IPS DF 6.9 (cell line): ENCODE measurements at places on chromosomes 3 and 15.

DNA sequence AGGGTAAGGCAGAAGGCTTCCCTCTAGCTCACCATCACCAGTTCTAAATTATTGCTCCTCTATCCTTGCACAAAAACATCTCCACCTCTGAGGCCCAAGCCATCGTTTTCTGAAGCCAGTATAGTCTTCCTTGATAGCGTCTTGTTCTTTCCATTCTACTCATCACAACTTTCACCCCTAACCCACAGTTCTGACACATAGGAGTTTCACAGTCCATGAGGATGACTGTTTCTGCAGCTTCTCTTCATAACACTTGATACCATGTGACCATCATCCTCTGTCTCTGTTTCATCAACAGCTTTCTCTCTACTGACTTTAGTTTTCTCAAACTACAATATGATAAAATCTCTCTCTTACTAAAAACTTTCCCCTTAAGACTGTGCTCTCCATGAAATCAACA lies 1166.5 kb downstream of the ROBO1 start:
- no peaks in the 10 kb centered on the region for H3K36me3 ChIP-seq
- H3K27ac ChIP-seq, result no peak overlapping the region
- no peaks in the 10 kb centered on the region; the same call in 1 of the 2 replicates for H3K4me1 ChIP-seq
- no peak for DNase-seq
- H3K27me3 ChIP-seq, result no peaks in the 10 kb centered on the region
- H3K4me3 ChIP-seq, result no peak overlapping the region

- no peaks in the 10 kb centered on the region for H3K27me3 ChIP-seq
- no peak for DNase-seq
- H3K4me3 ChIP-seq, result no peak overlapping the region
- H3K27ac ChIP-seq, result no peak overlapping the region
- H3K4me1 ChIP-seq, result no peaks in the 10 kb centered on the region
These were observed 21.5 kb downstream of the ALCAM start for GRCh38 chr3:105388176-105388575.

GRCh38 chr15:38545179-38545578 lies 19.4 kb downstream of the RASGRP1 start:
- DNase-seq, result no peak
- H3K4me1 ChIP-seq, result no peaks in the 10 kb centered on the region
- no peak overlapping the region for H3K27ac ChIP-seq
- H3K27me3 ChIP-seq, result no peaks in the 10 kb centered on the region

- no peaks in the 10 kb centered on the region for H3K27me3 ChIP-seq
- H3K36me3 ChIP-seq, result no peaks in the 10 kb centered on the region
- no peak overlapping the region for H3K4me3 ChIP-seq
- no peaks in the 10 kb centered on the region for H3K4me1 ChIP-seq
These were observed 263.2 kb downstream of the CNTN3 start for GRCh38 chr3:74351213-74351612.

DNA sequence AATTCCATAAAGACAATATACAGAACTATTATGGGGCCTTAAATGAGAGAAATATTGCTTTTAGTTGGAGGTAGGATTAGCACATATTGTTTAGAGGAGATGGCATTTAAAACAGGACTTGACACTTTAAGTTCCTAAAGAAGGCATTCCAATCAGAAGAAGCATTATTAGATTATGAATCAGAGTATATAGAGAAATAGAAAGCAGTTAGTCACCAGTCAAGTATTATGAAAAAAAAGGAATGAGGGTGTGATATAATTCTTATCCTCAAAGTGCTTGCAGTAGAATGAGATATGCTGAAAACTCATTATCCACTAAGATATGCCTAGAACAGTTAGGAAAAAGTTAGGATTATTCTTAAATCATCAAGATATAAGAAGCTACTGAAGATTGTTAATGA lies 456.2 kb downstream of the ZNF385D start:
- H3K4me3 ChIP-seq, result no peak overlapping the region
- no peaks in the 10 kb centered on the region for H3K4me1 ChIP-seq
- H3K27ac ChIP-seq, result no peak overlapping the region
- H3K36me3 ChIP-seq, result no peaks in the 10 kb centered on the region

DNA sequence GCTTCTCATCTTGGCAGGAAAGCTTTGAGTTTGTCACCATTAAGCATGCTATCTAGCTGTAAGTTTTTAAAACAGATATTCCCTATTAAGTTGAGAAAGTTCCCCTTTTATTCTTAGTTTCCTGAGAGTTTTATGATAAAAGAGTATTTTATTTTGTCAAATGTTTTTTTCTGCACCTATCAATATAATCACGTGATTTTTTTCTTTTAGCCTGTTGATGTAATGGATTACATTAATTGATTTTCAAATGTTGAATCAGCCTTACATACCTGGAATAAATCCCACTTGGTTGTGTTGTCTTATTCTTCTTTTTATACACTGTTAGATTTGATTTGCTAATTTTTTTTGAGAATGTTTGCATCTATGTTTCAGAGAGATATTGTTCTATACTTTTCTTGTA lies 179.5 kb downstream of the ZNF621 start:
- no peak overlapping the region for H3K4me3 ChIP-seq
- H3K27ac ChIP-seq, result no peak overlapping the region
- H3K27me3 ChIP-seq, result no peaks in the 10 kb centered on the region
- no peak for DNase-seq
- H3K36me3 ChIP-seq, result no peaks in the 10 kb centered on the region

GRCh38 chr3:62277986-62278385 lies 95.4 kb downstream of the FEZF2 start:
- no peaks in the 10 kb centered on the region for H3K27me3 ChIP-seq
- no peaks in the 10 kb centered on the region for H3K4me1 ChIP-seq
- no peak overlapping the region for H3K4me3 ChIP-seq
- no peaks in the 10 kb centered on the region; the same call in 1 of the 2 replicates for H3K36me3 ChIP-seq

DNA sequence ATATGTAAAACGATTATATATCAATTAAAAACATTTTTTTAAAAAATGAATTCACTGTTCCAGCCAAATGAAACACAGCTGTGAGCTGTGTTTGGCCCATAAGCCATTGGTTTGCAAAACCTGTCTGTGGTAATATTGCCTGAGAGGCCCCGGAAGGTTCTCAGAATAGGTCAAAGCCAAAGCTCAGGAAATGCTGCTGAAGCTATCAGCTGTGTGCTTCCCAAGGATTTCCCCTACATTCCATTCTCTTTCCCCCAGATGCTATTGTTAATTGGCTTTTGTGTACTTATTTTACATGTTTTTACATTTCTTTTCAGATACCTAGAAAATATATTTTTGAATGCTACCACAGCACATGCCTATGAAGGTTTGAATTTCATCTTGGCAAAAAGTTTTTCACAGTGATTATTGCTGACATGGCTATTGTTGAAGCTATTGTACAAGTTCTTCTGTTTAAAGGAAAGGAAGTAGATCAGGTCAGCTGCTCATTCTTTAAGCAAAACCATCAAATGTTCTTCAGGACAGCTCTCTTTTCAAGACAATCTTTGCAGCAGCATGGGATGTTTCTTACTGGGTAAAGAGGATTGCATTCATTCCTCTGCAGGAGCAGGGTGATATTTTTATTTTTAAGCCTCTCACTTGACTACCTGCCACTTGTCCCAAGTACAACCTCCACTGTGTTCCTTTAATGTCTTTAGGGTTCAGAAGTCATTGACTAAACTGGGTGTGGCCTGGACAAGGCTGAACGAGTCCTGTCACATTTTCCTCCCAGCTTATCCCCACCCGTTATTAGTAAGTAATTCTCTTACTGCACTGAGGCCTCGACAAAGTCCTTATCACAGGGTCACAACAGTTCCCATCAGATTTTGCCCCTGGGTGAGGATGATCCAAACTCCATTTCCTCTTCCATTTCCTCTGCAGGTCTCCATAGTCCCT lies 26.3 kb upstream of the BNC1 start:
- H3K27me3 ChIP-seq, result no peaks in the 10 kb centered on the region
- peak overlapping the region; percentile 53 for H3K27ac ChIP-seq
- no peaks in the 10 kb centered on the region for H3K36me3 ChIP-seq

DNA sequence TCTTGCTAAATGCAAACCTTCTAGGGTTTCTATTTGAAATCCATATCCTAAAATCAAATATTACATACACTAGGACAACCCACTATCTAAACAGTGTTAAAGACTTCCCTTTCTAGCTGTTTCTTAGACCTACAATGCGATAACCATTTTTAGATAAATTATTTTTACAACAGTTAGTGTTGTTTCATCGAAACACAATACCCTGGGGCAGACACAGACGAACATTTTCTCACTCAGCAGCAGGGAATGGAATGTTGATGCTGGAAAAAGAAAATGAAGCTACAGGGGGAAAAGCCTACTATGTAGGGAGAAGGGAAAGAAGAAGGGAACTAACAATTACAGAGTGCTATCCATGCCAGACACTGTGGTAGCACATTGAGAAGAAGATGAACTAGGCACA lies 6.0 kb upstream of the HERC1 start:
- no peaks in the 10 kb centered on the region for H3K4me1 ChIP-seq
- DNase-seq, result no peak
- H3K27ac ChIP-seq, result no peak overlapping the region
- H3K4me3 ChIP-seq, result no peak overlapping the region

DNA sequence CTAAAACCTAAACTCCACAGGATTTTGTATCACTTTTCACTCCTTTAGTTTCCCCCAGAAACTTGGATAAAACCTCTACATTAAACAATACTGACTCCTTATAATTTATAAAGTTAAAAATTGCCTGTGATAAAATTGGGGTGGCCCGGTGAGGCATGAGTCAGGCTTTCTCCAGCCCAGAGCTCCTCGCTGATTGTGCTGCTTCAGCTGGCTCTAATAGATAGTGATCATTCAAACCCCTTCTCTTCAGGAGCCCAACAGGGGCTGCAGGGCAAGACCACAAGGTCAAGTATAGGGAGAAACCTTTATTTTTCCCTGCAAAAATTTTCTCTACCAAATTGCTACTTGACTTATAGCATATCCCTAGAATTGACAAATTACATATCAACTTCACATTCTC lies 308.2 kb downstream of the PLCL2 start:
- H3K27me3 ChIP-seq, result no peaks in the 10 kb centered on the region
- no peaks in the 10 kb centered on the region for H3K4me1 ChIP-seq
- no peak for DNase-seq
- no peaks in the 10 kb centered on the region for H3K36me3 ChIP-seq
- H3K27ac ChIP-seq, result no peak overlapping the region

DNA sequence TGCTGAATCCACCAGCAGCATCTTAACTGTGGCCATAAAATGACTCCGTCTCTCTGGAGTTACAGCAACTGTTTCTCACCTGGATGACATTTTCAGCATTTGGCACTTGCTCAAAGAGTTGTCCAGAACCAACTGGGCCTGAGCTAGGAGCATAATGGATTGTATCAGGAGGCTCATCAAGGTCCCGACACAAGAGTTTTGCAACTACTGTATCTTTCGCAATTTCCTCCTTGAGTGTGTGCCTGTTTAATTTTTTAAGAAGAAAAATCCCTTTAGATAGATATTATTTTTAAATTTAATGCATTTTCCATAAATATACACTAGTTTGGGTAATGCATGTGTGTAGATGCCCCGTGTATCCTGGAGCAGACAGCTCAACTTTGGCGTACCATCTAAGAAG lies 44.3 kb upstream of the C3orf49 start:
- no peaks in the 10 kb centered on the region for H3K36me3 ChIP-seq
- no peak overlapping the region for H3K27ac ChIP-seq
- DNase-seq, result no peak
- H3K4me1 ChIP-seq, result no peaks in the 10 kb centered on the region
- no peak overlapping the region for H3K4me3 ChIP-seq

GRCh38 chr15:91424001-91424400 lies 323.9 kb downstream of the SV2B start:
- H3K4me1 ChIP-seq, result peaks cover 9% of the 10 kb centered on the region
- no peaks in the 10 kb centered on the region for H3K36me3 ChIP-seq
- no peak for DNase-seq
- H3K4me3 ChIP-seq, result no peak overlapping the region

DNA sequence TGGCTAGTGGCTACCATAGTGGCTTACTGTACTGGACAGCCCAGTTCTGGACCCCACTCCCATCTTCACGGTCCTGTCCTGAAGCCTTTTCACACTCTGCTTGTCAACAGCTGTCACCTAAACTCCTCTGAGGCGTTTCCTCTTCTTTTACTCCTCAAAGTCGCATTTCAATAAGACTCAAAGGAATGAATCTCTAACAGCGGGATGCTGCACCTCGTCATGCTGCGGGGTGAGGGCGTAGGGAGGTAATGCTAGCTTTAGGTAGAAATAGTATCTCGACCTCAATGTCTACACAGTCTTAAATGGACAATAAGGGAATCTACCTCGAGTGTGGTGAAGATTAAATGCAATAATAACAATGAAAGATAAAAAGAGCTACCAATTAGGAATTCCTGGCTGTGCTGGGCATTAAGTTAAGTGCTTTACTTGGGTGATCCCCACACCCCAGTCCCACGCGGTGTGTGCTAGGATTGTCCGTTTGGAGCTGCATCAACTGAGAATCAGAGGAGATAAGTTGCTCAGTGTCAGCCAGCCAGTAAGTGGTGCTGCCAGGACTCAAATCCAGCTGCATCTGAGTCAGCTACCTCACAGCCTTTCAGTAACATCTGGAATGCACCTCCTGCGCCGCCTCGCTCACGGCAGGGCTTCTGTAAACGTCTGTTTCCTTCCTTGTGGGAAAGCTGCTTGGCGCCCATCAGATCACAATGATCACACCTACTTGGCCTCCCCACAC lies 14.0 kb downstream of the PLA2G4D start:
- H3K27me3 ChIP-seq, result no peaks in the 10 kb centered on the region
- no peak for DNase-seq
- no peak overlapping the region for H3K27ac ChIP-seq
- H3K4me3 ChIP-seq, result no peak overlapping the region

DNA sequence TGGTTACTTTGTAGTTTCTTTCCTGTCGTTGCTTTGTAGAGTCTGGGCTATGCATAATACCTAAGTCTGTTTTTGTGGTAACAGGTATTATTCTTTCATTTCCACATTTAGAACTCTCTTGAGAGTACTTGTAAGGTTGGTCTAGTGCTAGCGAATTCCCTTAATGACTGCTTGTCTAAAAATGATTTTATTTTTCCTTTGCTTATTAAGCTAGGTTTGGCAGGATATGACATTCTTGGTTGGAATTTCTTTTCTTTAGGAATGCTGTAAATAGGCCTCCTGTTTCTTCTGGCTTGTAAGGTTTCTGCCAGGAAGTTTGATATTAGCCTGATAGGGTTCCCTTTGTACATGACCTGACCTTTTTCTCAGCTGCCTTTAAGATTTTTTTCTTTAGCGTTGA lies 70.1 kb upstream of the SGO1 start:
- H3K27me3 ChIP-seq, result no peaks in the 10 kb centered on the region
- no peak overlapping the region for H3K4me3 ChIP-seq
- peaks cover 3% of the 10 kb centered on the region; the same call in 1 of the 2 replicates for H3K4me1 ChIP-seq
- DNase-seq, result no peak
- no peaks in the 10 kb centered on the region for H3K36me3 ChIP-seq

DNA sequence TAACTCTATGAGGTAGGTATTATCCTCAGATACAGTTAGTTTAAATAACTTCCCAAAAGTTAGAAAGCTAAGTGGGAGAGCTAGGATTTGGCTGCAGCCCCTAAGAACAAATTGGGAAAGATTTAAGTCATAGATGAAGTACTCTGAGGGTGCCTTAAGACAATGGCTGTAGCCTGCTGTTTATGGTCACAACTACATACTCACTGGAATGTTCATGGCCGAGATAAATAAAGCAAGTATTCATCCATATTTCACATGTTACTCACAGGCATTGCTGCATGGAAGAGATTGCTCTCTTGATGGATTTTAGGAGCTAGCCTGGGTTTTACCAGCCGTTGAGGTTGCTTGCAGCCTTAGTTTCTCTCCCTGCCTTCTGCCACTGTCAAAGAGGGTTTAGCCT lies 145.0 kb downstream of the CMSS1 start:
- no peaks in the 10 kb centered on the region for H3K4me1 ChIP-seq
- no peaks in the 10 kb centered on the region for H3K27me3 ChIP-seq
- DNase-seq, result no peak
- no peaks in the 10 kb centered on the region for H3K36me3 ChIP-seq
- no peak overlapping the region for H3K4me3 ChIP-seq
- no peak overlapping the region for H3K27ac ChIP-seq
